ENCODE measurements at places on chromosomes 7 and 10.
A peak's percentile ranks its signal among the peaks of the same experiment; 100 is the strongest.

DNA sequence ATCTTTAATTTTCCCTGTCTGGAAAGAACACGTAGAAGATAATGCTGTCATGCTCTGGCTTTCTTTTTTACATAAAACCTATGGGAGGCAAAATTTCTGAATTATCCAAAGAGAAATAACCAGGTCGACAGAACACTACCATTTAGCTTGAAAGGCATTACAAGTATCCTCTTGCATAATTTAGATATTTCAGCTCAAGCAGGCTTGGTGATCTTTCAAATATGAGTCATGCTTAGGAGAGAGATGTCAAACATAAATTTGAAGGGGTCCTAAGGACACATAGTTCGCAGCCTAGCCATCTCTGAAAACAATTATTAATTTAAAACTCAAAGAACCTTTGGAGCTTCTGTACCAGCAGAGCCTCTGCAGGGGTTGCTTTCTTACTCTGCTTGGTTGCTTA lies 100.9 kb downstream of the FAS start:
- DNase-seq, result no peak

- no peak for DNase-seq
Measured at GRCh38 chr10:49161411-49161997, 26.7 kb downstream of the TMEM273 start.

DNA sequence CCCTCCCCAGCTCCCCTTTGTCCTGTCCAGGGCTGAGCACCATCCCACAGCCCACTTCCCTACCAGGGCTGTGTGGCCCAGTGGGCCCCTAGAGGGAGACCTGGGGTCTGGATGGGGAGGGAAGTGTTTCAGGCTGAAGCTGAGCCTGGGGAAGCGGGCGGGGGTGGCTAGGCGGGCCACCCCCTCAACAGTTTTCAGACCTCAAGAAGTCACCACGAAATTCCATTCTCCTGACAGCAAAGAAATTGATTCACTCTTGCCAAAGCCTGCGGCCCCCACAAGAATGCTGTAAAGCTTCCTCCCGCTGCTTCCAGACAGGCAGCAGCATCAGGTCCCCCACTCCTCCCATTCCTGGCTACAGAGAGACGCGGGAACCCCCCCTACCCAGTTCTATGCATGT lies 2.5 kb upstream of the LFNG start:
- DNase-seq, result no peak

DNA sequence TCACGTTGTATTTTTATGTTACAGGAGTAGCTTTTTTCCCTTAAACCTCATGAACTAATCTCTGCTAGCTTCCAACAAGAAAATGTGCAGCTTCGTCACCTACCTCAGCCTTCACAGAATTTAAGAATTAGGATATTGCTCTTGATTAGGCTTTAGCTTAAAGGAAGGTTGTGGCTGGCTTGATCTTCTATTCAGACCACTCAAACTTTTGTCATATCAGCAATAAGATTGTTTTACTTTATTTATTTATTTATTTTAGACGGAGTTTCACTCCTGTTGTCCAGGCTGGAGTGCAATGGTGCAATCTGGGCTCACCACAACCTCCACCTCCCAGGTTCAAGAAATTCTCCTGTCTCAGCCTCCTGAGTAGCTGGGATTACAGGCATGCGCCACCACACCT lies 125.6 kb upstream of the GPR22 start:
- DNase-seq, result no peak

DNA sequence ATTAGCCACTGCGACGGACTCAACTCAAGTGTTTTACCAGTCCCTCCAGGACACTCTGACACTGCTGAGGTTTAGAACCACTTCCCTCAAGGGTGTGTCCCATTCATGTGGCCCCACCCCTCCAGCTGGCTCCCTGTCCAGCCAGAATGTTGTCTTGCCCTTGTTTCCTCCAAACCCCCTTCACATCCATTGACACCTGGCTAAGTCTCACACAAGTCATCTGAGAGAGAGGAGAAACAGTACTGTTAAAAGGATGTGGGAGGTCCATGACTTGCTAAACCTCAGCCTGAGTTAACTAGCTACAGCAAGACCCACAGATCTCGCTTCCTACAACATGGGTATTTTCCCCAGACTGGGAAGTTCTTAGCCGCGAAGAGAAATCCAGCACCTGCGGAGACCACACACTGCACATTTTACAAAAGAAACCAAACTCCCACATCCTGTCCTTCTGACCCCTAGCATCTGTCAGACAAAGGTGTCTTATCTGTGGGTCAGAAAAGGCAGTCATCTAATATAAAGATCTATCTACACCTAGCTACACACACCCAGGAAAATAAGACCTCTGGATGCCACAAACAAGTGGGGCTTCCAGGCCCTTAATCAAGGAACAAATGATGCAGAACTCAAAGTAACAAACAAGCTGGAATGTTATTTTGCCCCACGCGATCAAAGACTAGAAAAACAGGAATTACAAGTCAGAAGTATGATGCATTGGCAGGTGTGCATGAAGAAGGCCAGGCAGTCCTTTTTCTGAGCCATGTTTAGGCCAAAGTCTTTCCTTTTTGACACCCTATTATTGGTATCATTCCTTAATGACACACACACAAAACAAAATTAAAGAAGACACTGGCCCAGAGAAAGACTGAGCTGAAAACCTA lies 13.9 kb downstream of the OSBPL3 start:
- DNase-seq, result peak; percentile 36

DNA sequence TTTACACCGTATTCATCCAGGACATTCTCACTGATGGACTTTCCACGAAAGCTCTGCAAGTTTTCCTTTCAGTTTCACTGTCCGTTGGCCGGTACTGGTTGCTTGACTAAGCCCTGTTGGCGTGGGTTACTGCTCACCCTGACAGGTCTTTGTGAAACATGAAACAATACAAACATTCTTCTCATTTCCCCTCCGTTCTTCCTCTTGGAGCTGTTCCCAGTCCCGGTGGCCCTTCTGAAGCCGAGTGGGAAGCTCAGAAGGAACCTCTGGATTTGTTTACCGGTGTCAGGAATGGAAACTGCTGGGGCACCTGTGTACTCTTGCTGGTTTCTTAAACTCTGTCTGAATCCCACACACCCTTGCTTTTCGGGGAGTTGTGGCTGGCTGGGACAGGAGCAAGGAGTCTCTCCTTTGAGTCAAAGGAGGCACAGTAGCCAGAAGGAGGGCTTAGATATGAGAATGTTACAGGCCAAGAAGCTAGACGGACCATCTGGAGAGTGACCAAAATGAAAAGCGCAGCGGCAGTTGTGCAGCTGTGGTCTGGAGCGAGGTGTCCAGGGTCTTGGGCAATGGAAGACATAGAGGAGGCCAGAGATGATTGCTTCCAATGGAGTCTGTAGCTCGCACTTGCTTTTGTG lies 45.7 kb downstream of the LYZL2 start:
- no peak for DNase-seq

- DNase-seq, result no peak
Measured at GRCh38 chr10:24554036-24554435, 169.7 kb downstream of the ARHGAP21 start.

DNA sequence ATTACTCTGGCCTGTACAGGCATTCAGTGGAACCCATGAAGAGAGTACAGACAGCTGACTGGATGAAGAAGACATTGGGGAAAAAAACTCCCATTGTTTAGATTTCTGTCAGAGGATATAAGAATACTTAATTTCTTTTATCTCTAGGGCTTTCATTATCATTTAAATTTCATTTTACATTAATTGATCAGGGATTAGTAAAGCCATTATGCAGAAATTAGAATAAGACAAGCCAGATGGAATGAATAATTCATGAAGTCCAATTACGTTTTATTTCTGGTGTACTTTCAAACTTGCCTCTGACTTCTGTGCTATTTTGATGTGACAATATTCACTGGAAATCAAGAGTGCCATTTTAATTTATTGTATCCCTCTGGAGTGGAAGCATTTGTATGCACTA lies 247.0 kb downstream of the SLC25A13 start:
- DNase-seq, result no peak

DNA sequence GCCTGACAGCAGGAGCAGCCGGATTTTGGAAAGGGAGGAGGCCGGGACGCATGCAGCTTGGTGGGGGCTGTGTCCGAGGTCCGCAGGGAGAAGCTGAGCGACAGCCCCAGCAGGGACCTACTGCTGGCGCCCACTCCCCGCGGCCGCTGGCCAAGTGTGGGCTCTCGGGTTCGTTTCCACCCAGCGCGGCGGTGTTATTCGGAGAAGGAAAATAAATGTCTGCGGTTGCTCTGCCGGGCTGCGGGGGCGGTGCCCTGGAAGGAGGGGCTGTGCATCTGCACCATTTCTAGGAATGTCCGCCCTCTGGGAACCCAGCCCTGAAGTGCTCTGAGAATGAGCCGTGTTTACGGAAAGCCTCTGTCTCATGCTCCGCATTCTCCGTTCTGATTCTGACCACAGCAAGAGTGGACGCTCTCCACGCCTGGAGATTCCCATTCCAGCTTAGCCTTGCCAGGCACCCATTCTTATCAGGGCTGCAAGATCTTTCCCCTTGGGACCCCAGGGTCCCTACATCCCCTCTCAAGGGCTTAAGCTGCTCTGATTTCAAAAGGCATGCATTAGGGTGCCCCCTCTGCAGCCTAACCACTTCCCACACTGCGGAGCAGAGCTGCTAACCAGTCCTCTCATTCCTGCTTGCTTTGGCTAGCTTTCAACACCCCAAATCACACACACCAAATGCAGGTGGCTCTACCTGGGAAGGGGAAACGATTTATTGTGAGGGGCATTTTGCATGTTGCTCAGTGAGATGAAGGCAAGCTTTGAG lies 256.6 kb upstream of the GLI3 start:
- no peak for DNase-seq

DNA sequence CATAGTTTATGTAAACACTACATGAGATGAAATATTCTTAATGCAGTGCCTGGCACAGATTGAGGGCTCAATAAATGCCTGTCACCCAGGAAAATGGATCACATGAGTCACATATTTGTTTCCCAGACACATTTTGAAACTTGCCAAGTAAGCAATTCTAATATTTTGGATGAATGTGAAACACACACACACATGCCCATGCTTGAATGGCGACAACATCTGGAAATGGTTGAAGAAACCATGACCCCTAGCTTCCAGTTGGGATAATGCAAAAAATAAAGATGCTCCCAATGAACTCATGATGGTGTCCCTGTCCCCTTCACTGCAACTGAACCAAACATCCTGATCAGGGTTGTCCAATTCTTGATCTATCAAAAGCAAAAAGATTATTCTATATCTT lies 797.3 kb downstream of the XPNPEP1 start:
- DNase-seq, result no peak

GRCh38 chr7:143493751-143494150 lies 16.1 kb downstream of the TAS2R41 start:
- no peak for DNase-seq

DNA sequence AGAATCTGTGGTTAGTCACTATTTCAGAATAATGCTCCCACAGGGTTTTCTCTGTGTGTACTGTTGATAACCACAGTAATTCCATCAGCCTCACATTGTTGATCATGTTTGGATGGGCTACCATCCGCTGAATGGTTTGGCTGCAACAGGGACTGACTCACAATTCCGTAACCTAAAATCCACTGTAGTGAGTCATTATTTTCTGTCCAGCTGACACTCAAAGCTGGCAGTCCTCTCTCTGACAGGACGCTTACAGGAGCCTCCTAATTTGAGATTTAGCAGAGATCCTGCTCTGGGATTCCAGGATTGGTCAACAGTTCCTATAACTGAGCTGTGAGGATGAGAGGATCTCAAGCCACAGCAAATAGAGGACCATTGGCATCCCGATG lies 32.7 kb downstream of the VWA2 start:
- DNase-seq, result no peak

Data from activated CD8-positive, alpha-beta memory T cell treated with anti-CD3 and anti-CD28 coated beads, Interleukin-2, amount 50 U/mL, for 4 hours (primary cell).